ENCODE measurements at places on chromosomes 7 and 10. TPM values are rescaled to one million over a fixed set of nuclear protein-coding genes. Genes with fewer than 3 reads are reported as not detected.

DNA sequence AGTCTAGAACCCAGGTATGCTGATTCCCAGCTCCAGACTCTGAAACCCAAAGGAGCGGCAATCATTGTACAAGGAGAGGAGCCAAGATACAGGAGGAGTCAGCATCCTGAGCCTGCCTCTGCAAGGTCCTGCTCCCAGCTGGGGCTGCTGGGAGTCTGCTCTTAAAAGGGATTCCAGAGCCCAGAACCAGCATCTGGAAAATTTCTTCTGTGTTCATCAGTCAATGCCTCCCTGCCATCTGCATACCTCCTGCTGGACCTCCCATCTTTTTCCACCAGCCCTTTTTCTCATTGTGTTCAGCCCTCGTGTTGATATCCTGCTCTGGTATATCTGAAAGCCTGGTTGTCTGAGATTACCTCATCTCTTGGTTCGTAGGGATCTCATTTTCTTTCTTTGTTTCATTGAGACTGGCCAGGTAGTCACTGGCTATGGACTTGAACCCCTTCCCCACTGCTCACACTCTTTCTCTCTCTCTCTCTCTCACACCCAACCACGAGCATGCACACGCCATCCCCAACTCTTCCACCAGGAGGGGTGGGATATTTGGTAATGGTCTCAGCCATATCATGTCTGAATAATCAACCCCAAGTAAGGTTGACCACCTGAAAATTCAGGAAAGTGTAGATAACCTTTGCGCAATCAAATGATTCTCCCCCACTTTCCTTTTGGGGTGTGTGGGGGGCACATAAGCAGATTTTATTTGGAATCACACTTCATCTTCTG, 608.8 kb downstream of the LRMDA start:
- DNase-seq: no peak

DNA sequence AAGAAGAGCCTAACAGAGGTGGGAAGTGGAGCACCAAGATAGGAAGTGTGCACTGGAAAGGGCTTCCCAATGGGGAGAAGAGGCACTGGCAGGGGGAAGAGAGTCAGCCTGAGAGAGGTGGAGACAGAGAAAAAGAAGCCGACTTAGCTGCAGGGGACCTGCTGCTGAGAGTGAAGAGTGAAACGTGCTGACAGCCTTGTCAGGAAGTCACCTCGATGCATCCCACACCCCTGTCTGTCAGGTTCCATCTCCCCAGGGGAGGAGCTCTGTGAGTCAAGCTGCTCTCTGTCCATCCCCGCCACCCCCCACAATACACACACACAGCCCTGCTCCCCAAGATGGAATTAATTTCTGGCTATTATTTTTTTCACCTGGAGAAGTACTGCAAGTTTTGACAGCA, 14.0 kb downstream of the KAZALD1 start:
- DNase-seq: no peak

DNA sequence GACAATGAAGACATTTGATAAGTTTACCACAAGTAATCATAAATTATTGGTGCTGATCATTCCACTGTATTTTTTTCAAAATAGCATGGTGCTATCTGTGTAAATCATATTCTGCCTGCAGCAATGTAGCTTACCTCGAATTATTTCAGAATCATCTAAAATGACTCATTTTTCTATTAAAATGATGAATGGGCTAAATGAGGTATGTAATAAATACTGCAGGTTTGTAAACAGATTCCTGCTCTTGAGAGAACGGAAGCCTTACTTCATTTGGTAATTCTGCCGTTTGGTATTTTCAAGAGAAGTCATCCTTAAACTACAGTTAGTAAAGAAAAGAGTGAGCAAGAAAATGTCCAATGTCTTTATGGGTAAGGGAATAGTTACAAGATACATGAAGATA, 115.9 kb downstream of the CHCHD3 start:
- DNase-seq: no peak

DNA sequence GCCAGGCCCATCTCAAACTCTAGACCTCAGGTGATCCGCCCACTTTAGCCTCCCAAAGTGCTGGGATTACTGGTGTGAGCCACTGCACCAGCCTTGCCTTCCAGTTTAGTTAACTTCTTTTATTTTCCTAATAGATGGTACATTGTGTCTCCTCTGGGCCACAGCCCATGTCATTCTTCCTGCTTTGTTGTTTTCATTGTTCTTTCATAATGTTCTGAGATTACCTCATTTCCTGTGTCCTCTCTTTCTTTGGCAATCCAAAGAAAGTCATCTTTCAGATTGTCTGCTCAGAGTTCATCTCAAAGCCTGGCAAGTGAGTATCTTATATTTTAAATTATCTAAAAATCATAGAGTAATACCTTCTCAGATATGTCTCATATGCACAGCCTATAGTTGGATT, at the start of gene OLAH:
TSS of gene OLAH (plus strand) at position 270 of the 400 bp plus-strand sequence. CDS start 3,346 bp downstream, outside the sequence.
- no peak for DNase-seq

GRCh38 chr10:88848499-88848898, 3.1 kb downstream of the ANKRD22 start:
- DNase-seq: peak; percentile 47

- DNase-seq: no peak
Measured at GRCh38 chr7:148894591-148894990, 10.5 kb upstream of the EZH2 start.

- DNase-seq: peak; percentile 71
Measured at GRCh38 chr7:33904681-33905388, 504 bp upstream of the BMPER start.

GRCh38 chr10:50636618-50637579, 13.1 kb upstream of the SGMS1 start:
- peak; percentile 22 for DNase-seq

GRCh38 chr7:124791426-124791825, 25.8 kb upstream of the GPR37 start:
- DNase-seq: no peak

DNA sequence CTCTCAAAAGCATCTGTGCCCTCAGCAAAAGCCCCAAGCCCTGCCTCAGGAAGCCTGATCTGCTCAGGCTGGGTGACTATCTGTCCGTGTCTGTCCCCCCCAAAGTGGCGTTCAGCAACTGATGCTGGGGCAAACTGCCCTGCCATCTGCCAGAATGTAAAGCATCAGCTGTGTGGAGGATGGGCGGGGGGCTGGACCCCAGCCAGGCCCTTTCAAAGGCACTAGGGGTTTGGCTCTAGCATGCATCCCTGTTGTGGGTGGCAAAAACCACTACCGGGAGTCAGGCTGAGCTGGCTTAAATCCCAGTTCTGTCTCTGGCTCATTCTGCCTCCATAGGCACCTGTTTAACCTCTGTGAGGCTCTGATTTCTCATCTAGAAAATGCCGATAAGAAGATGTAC, 35.5 kb downstream of the GPRIN2 start:
- peak; percentile 69 for DNase-seq

DNA sequence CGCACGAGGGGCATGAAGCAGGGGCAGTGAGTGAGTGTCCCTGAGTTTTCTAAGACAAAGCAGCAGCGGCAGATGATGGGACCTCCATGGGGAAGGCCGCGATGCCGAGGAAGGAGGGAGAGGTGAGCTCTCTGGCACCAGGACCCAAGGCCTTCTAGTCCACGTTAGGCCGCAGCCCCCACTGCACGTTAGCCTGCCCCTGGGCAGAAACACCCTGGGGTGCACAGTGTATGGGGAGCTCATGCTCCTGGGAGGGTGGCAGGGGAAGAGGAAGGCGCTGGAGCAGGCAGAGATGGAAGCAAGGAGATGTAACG, 97.3 kb upstream of the IKZF1 start:
- no peak for DNase-seq

- DNase-seq: no peak
Measured at GRCh38 chr10:600234-600633, 89.2 kb downstream of the DIP2C start.

GRCh38 chr10:65194555-65194954, 1673.4 kb downstream of the REEP3 start:
- DNase-seq: no peak

GRCh38 chr10:116255886-116256751, 16.9 kb downstream of the GFRA1 start:
- peak; percentile 43 for DNase-seq

DNA sequence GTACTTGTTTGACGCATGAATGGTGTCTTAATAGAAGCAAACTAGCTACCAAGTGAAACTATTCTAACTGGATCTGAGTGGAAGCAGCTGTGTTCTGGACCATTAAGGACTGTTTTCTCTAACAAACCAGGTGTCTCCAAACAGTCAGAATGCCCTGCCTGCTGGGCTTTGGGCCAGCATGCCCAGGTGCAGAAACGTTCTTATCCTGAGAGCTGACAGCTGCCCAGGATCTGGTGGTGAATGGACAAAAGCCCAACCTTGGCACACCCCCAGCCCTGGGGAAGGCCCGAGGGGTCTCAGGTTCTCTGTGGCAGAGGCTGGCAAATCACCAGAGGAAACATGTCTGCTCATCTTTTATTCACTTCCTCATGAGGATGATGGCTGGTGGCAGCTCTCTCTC, 48.2 kb upstream of the LAMB4 start:
- no peak for DNase-seq

- no peak for DNase-seq
Measured at GRCh38 chr10:132978542-132978941, 36.2 kb upstream of the CFAP46 start.

GRCh38 chr10:120115959-120116358, 223.4 kb downstream of the SEC23IP start:
- no peak for DNase-seq

GRCh38 chr7:139716156-139716942, 61.4 kb downstream of the HIPK2 start:
- DNase-seq: no peak

DNA sequence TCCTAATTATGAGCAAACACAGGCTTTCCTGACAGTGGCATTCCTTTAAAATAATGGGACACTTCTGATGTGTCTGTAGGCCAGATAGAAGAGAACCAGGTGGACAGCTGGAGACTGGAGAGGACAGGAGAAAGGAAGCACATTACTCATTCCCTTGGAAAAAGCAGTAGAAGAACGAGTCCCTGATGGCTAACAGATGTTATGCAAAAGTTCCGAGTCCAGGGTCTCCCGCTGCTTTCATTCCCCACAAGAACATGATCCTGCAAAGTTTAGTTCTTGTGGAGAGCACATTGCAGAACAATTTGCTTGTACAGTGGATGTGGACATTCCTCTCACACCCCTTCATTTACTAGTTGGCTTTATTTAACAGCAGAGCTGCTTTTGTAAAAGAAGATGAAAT, 137.6 kb downstream of the GPAM start:
- no peak for DNase-seq

DNA sequence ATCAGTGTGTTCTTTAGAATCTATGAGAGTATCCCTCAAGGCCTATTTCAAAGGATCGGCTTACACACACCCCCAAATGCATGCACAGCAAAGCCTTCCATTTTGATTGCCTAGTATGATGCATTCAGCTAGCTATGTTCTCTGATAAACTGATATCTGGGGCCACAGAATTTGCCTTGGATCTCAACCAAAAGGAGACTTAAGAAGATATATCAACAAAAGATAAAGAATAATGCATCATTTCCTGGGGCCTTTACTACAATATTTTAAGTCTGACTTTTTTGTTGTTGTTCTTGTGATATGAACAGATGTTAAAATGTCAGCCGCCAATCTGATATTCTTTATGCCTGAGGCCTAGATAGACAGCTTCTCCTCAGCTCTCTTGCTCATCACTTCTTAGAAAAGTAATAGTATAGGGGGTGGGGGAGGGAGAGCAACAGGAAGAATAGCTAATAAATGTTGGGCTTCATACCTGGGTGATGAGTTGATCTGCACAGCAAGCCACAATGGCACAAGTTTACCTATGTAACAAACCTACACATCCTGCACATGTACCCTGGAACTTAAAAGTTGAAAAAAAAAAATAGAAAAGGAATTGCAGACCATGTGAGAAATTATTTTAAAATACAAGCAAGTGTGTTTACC, 792.9 kb upstream of the GHITM start:
- DNase-seq: no peak

DNA sequence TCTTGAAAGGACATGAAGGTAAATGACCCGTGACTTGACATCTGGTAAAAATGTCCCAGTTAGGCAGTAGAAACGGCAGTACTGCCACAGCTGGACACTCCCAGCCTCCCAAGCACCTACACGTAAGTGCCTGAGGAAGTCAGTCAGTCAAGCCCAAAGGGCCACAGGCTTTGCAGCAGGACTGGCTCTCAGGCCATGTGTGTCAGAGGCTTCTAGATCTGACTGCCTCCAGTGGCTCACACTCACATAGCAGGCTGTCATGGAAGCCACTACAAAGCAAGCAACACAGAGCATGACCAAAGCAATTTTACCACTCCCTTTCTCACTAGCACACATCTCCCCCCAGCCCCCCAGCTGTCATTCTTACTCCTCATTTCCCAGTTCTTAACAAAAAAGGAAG, 17.8 kb upstream of the CCNJ start:
- peak; percentile 15 for DNase-seq

DNA sequence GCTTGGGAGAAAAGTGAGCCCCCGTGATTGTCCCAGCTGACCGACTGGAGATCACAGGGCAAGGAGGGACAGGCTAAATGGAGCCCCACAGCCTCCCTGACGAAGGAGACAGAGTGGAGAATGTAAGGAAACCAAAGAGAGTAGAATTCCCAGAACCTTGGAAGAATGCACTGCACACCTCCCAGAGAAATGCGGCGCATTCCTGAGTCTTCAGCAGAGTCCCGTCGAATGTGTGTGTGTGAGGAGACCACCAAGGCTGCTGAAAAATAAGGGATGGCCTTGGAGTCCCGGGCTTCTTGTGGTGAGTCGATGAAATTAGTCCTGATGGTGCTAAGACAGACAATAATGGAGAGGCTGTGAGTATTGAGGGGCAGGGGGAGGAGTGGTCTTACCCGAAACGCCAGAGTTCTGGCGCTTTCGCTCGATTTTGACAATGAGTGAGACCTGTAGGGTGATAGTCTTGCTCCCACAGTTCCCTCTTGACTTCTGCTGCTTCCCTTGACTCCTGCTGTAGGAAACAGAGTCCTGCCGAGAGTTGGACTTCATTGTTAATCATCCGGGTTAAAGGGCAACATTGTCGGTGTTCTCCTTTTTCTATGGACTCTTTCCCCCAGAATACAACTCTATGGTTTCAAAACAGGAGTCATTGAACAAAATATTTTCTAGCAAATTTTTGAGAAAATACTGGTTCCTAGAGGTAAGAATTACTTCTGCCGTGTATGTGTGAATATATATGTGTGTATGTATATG, 103.2 kb downstream of the CNNM2 start:
- DNase-seq: no peak

Gene TMEM229A
- not detected for total RNA-seq

Gene SNCG
- not detected for total RNA-seq

Gene FKBP6
- under 0.01 TPM for total RNA-seq

Gene CCDC172
- not detected for total RNA-seq

Gene CTNNA3
- total RNA-seq: not detected

Gene TMEM270
- total RNA-seq: 1.5 TPM

Gene CCDC126
- total RNA-seq: 29.3 TPM

Gene ZNF804B
- not detected for total RNA-seq

Gene C7orf33
- not detected for total RNA-seq

Gene BAMBI
- 31.5 TPM for total RNA-seq

Gene SLC35B4
- total RNA-seq: 26.7 TPM

Gene ATRNL1
- total RNA-seq: 7.1 TPM

Gene EGR2
- 1.4 TPM for total RNA-seq

Gene RBM17
- 32.7 TPM for total RNA-seq

Measured in Daoy (cell line).